ENCODE measurements at places on chromosomes 4 and X.
A peak's percentile ranks its signal among the peaks of the same experiment; 100 is the strongest.

DNA sequence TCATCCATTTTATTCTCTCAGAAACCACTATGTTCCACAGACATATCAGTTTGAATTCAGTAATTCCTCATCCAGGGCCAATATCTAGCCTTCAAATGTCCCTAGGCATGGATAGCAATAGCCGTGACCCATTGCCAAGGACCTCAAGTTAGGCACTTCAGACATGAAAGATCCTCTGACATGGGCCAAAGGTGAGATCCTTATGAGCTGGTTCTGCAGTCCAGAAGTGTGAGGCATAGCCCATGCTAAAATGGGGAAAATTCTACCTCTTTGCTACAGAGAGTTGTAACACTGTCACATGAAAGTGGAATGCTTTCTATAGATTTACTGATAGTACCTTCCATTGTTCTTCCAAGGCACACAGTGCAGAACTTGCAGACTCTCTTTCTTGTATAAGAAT lies 349.7 kb upstream of the GALNT7 start:
- no peaks in the 10 kb centered on the region for H3K36me3 ChIP-seq
- peaks cover 100% of the 10 kb centered on the region for H3K27me3 ChIP-seq
- H3K4me1 ChIP-seq = no peaks in the 10 kb centered on the region
- no peak for DNase-seq

DNA sequence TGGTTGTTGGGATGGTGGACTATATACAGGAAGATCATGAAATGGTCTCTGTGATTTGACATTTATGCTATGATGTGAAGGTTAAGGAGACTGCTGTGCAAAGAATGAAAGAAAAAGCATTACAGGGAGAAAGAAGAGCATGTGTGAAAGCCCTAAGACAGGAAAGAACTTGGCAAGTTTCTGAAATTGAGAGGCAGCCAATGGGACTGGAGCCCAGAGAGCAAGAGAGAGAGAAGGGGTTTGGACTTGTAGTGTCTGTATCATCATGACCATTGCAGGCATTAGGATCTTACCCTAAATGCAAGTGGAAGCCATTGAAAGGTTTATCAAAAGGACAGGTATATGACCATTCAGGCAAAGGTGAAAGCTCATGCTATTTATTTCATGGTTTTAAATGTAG lies 147.1 kb downstream of the NAA11 start:
- peak; percentile 8 for DNase-seq
- no peak overlapping the region for H3K4me3 ChIP-seq
- peaks cover 5% of the 10 kb centered on the region for H3K36me3 ChIP-seq
- no peak overlapping the region for H3K27ac ChIP-seq
- H3K27me3 ChIP-seq = no peaks in the 10 kb centered on the region

- H3K27ac ChIP-seq = no peak overlapping the region
- H3K27me3 ChIP-seq = peaks cover 58% of the 10 kb centered on the region
- H3K4me1 ChIP-seq = no peaks in the 10 kb centered on the region
Measured at GRCh38 chrX:33053001-33053400, 158.3 kb downstream of the DMD start.

DNA sequence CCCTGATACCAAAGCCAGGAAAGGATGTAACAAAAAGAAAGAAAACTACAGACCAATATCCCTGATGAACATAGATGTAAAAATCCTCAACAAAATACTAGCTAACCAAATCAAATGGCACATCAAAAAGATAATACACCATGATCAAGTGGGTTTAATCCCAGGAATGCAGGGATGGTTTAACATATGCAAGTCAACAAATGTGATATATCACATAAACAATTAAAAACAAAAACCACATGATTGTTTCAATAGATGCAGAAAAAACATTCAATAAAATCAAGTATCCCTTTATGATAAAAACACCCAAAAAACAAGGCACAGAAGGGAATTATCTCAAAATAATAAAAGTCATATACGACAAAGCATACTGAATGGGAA lies 31.5 kb downstream of the ELF2 start:
- no peak overlapping the region for H3K4me3 ChIP-seq
- H3K27me3 ChIP-seq = no peaks in the 10 kb centered on the region
- no peak for DNase-seq
- H3K4me1 ChIP-seq = peaks cover 16% of the 10 kb centered on the region
- no peaks in the 10 kb centered on the region for H3K36me3 ChIP-seq
- no peak overlapping the region for H3K27ac ChIP-seq

- H3K4me3 ChIP-seq = no peak overlapping the region
- no peaks in the 10 kb centered on the region for H3K36me3 ChIP-seq
- H3K4me1 ChIP-seq = peaks cover 5% of the 10 kb centered on the region
- H3K27me3 ChIP-seq = peaks cover 65% of the 10 kb centered on the region
Measured at GRCh38 chr4:16757080-16757521, 141.3 kb downstream of the LDB2 start.

DNA sequence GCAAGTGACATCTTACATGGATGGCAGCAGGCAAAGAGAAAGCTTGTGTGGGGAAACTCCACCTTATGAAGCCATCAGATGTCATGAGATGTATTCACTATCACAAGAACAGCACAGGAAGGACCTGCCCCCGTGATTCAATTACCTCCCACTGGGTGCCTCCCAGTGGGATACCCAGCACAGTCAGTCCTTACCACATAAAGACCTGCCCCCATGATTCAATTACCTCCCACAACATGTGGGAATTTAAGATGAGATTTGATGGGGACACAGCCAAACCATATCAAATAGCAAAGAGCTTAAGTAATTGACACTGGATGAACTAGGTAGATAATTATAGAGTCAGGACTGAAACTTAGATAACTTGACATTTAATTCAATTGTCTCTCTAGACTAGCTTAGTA lies 85.6 kb downstream of the SLIT2 start:
- no peaks in the 10 kb centered on the region for H3K4me1 ChIP-seq
- no peaks in the 10 kb centered on the region for H3K36me3 ChIP-seq
- no peak for DNase-seq
- H3K27me3 ChIP-seq = no peaks in the 10 kb centered on the region
- no peak overlapping the region for H3K27ac ChIP-seq

GRCh38 chr4:183304067-183304466 lies 16.0 kb downstream of the CLDN22 start:
- H3K4me1 ChIP-seq = no peaks in the 10 kb centered on the region
- no peak for DNase-seq
- no peak overlapping the region for H3K27ac ChIP-seq

- no peak for DNase-seq
- no peaks in the 10 kb centered on the region for H3K4me1 ChIP-seq
- H3K27ac ChIP-seq = no peak overlapping the region
- no peak overlapping the region for H3K4me3 ChIP-seq
Measured at GRCh38 chr4:8836664-8837171, 34.9 kb downstream of the HMX1 start.

- no peaks in the 10 kb centered on the region for H3K27me3 ChIP-seq
- no peak overlapping the region for H3K4me3 ChIP-seq
- H3K36me3 ChIP-seq = no peaks in the 10 kb centered on the region
- H3K27ac ChIP-seq = no peak overlapping the region
- no peaks in the 10 kb centered on the region for H3K4me1 ChIP-seq
- peak; percentile 37 for DNase-seq
Measured at GRCh38 chrX:123217077-123217476, 33.0 kb downstream of the GRIA3 start.

DNA sequence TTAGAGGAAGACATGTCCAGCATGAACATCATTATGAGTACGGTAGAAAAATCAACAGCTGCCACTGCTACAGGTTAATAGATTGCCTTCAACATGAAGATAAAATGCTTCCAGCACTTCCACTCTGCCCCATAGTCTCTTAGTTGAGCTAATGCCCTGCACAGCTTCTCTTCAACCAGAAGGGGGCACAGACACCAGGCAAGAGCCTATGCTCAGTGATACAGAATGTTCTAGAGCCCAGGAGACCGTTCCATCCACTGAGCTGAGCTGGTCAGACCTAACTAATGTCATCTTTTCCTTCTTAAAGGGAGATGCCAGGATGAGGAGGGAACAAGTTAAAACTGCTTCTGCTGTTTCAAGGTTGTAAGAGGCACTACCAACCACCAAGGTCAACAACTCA lies 42.2 kb downstream of the SMIM10L2A start:
- DNase-seq = peak; percentile 18
- no peak overlapping the region for H3K27ac ChIP-seq
- H3K4me3 ChIP-seq = no peak overlapping the region

DNA sequence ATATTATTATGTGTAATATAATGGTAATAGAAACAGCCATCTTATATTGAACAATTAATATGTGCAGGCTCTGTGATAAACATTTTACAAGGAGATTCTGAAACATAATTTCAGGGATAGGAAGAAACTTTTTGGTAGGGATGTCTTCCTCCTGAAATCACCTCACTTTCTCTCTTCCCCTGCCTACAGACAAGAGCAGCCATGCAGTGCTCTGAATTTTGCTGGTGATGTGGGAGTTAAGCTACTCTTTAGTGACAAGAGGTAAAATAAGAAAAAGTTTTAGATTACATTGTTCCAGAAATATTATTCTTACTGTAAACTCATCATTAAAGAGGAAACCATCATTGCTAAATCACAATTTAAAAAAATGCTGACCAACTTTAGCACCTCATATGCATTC lies 36.1 kb downstream of the LARP7 start:
- H3K4me3 ChIP-seq = no peak overlapping the region
- no peaks in the 10 kb centered on the region for H3K4me1 ChIP-seq
- H3K27me3 ChIP-seq = no peaks in the 10 kb centered on the region
- H3K36me3 ChIP-seq = no peaks in the 10 kb centered on the region
- DNase-seq = no peak

DNA sequence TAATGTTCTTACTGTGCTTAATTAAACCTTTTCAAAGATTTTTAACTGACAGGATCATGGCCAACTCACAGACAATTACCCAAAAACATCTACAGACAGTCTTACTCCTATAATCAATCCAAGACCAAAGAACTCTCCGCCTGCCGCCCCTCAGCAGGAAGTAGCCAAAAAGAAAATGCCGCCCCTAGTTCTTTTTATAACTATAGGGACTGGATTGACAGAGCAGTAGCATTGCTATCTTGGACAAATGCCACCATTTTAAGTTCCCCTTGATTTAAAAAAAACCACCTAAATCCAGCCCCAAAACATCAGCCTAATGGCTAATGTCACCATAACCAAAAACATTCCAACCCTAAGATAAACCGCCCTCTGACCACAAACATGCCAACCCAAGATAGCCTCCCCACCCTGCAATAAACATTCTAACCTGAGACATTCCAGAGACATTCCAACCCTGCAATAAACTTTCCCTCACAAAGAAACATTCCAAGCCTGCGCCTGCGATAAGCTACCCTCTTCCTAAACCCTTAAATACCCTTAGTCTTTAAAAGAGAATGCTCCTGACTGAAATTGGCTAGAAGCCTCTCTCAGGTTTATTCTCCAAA lies 77.0 kb downstream of the COQ2 start:
- H3K36me3 ChIP-seq = no peaks in the 10 kb centered on the region
- H3K4me1 ChIP-seq = peaks cover 11% of the 10 kb centered on the region
- H3K27ac ChIP-seq = no peak overlapping the region
- peak; percentile 18 for DNase-seq

DNA sequence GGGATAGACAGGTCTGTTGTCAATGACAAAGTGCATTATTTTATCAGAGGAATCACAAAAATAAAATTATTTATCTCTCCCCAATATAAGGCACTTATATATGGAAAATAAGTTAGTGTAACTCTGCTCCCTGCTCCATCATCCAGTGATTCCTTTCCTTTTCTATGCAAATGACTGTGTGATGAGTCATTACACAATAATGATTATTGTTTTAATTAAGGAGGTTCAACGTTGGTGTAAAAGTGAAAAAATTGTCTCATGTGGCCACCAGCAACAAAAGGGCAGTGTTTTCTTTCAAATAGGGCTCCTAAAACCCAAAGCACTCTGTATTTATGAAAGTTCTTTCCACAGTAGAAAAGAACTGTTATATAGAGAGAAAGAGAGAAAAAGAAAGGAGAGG lies 16.7 kb downstream of the SLC7A11 start:
- peak overlapping the region; percentile 13 for H3K4me3 ChIP-seq
- H3K27me3 ChIP-seq = no peaks in the 10 kb centered on the region
- H3K27ac ChIP-seq = peak overlapping the region; percentile 91
- no peak for DNase-seq
- peaks cover 41% of the 10 kb centered on the region for H3K36me3 ChIP-seq

DNA sequence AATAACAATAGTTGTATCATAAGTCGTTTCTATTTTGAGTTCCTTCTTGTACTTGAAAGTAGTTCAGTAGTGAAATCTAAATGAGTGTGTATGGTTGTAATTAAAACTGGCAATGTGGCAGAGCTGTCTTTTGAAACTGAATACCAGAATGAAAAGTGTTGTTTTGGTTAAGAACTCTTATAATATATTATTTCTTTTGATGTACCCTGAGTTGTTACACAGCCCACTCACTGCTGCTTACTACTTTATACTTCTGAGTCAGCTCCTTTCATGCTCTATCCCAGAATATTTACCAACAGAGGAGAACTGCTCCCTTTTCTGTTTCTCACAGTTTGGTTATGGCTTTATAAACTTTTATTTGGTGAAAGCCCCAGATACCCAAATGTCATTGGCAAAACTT lies 28.8 kb downstream of the FAM199X start:
- no peak for DNase-seq
- H3K27ac ChIP-seq = no peak overlapping the region
- no peak overlapping the region for H3K4me3 ChIP-seq
- H3K36me3 ChIP-seq = peaks cover 26% of the 10 kb centered on the region
- H3K4me1 ChIP-seq = no peaks in the 10 kb centered on the region

GRCh38 chrX:72113461-72113860 lies 18.3 kb downstream of the RTL5 start:
- H3K27me3 ChIP-seq = peaks cover 93% of the 10 kb centered on the region
- no peaks in the 10 kb centered on the region for H3K36me3 ChIP-seq
- H3K4me1 ChIP-seq = no peaks in the 10 kb centered on the region
- no peak for DNase-seq
- no peak overlapping the region for H3K4me3 ChIP-seq

DNA sequence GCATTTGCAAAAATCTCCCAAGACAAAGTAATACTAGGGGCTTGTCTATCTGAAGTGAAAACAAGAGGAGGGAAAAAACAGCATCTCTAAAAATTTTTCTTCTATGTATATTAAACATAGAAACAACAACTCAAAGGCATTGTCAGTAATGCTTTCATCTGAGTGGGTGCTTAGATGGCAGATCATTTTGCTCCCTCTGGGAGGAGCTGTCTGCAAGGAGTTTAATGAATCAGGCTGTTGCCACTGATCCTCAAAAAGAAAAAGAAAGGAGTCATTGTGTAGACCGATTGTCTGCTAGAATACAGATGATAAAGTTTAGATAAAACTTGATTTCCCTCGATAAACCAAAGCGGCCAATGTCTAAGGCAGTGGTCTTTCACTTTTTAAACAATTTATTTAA lies 49.7 kb upstream of the KLHL8 start:
- no peak overlapping the region for H3K27ac ChIP-seq
- H3K27me3 ChIP-seq = no peaks in the 10 kb centered on the region
- no peak overlapping the region for H3K4me3 ChIP-seq
- H3K36me3 ChIP-seq = no peaks in the 10 kb centered on the region

GRCh38 chr4:4247696-4248028 lies 361 bp downstream of the TMEM128 start:
- H3K27me3 ChIP-seq = no peaks in the 10 kb centered on the region
- no peak for DNase-seq
- H3K4me3 ChIP-seq = peak overlapping the region; percentile 94
- H3K27ac ChIP-seq = peak overlapping the region; percentile 98
- H3K36me3 ChIP-seq = peaks cover 36% of the 10 kb centered on the region
- H3K4me1 ChIP-seq = peaks cover 25% of the 10 kb centered on the region
